ENCODE measurements at places on chromosomes 12 and 14.

- peak; percentile 67 for DNase-seq
These were observed 9.8 kb upstream of the RIMKLB start for GRCh38 chr12:8687846-8688601.

- no peak for DNase-seq
These were observed 86.5 kb upstream of the DIO3 start for GRCh38 chr14:101474563-101475455.

- no peak for DNase-seq
These were observed 257.1 kb downstream of the ADAMTS20 start for GRCh38 chr12:43294916-43295315.

DNA sequence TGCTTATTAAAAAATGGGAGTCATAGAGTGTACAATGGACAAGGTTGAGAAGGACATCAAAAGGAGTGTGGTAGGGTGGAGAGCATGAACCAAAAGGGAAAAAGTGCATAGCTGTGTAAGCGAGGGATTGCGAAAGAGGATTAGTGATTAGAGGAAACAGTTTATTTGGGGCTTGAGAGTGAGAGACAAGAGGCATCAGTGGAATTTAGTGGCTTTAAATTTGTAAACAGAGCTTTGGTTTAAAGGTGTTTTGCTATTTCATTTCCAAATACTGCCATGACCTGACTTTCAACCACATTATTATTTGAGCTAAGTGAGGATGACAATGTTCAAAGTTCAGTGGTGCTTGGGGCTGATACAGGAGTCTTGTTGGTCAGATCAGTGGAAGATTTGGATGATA is 53.4 kb downstream of the SLC16A7 start:
- DNase-seq: no peak

DNA sequence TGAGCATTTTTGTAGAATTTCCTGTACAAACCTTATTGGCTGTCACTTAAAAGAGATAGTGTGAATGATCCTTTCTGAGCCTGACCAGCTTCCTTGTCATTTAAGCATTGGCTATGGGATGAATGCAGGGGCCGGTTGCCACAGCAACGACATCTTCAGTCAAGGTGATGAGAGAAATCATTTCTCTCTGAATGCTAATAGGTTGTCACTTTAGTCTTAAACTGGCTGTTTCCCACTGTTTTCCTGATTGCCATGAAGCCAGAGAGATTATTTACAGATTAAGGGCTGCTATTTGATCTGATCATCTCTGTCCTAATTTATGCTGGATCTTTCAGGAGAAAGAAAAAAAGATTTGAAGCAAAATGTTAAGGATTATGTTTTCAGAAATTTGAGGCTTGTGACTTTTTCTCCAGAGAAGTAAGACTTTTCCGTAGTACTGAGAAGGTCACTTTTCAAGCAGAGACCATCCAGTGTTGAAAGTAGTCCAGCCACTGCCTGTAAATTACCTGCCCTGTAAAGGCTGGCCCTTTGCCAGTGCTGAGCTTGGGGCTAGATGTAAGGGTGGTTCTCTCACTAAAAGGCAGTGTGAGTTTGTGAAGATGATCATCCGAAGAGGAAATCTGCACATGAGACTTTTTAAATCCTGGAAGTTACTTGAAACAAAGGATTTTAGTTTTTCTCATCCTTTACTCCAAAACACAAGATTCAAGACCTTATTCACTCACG is 235.6 kb downstream of the DACT1 start:
- no peak for DNase-seq

- DNase-seq: peak; percentile 18
These were observed 100.1 kb downstream of the HEATR5A start for GRCh38 chr14:31320216-31320615.

DNA sequence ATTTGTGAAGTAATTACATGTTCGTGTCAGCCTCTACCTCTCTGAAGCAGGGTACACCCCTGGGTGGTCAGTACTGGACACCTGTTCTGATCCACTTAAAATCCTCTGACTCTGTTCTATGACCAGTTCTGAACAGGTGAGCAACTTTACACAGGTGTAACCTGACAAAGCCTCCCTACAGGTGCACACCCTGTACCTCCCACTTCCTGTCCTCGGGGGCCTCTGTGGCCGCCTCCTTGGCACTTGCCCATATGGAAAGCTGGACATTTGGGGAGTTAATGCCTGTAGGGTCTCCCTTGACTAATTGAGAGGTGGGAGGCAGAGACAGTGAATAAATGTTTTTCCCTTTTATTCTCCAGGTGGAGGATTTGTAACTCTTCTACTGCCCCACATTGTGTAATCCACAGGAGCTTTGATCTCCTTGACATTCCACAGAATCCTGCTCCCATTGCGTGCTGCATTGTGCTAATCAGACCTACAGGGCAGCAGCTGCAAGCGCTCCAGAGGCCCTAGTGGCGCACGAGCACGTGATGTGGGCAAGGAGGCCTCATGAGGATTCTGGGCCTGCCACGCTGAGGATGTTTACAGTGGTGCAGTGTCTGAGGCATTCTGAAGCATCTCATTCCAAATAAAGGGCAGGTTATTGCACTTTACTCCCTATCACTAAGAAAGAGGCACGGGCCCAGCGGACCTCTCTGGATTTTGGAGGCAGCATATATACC is 45.8 kb upstream of the BATF start:
- peak; percentile 44 for DNase-seq

- DNase-seq: no peak
These were observed 85.7 kb downstream of the BTG1 start for GRCh38 chr12:92059960-92060359.

GRCh38 chr12:98002887-98003493 is 512.4 kb upstream of the TMPO start:
- peak; percentile 9 for DNase-seq

DNA sequence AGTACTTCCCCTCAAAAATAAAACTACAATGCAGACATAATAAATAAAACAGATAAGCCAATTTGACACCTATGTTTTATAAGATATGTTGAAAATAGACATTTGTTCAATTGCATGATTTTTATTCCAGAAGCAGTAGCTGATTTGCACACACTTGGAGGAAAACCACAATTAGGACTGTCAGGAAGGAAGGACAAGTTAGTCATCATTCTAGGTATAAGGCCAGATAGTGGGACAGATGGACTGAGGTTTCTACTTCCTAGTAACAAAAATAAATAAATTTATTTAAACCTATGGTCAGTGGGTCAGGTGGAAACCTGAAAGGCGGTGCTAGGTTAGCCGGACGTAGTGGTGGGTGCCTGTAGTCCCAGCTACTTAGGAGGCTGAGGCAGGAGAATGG is 141.8 kb upstream of the RASSF8 start:
- no peak for DNase-seq

DNA sequence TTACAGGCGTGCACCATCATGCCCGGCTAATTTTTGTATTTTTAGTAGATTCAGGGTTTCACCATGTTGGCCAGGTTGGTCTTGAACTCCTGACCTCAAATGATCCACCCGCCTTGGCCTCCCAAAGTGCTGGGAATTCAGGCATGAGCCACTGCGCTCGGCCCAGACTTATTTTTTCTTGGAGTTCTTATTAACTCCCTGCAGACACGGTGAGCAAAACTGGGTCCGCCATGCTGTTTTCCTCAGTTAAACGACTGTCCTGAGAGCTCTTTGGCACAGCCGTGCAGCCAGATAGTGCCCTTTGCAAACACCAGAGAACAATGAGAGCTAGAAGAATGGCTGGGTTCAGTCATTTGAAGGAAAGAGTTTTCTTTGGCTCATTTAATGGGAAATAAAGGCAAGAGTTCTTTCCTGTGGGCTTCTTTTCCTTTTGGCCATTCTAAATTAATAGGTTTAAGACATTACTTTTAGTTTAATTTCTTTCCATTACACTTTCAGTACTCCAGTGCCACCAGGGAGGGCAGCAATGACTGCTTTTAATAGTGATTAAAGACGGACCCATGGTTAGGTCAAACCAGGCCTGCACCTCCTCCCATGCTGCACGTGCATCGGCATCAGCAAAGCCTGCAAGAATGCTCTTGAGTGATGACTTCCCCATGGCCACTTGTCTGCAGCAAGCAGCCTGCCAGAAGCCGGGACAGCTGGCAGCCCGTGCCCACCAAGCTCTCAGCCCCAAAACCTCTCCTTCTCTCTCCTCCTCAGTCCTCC is 60.7 kb downstream of the VCPKMT start:
- DNase-seq: no peak

DNA sequence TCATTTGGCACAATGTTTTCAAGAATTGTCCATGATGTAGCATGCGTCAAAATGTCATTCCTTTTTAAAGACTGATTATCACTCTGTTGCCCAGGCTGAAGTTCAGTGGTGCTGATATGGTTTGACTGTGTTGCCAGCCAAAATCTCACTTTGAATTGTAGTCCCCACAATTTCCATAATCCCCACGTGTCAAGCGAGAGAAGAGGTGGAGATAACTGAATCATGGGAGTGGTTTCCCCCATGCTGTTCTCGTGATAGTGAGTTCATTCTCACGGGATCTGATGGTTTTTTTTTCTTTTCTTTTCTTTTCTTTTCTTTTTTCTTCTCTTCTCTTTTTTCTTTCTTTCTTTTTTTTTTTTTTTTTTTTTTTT is 21.8 kb upstream of the LRRK2 start:
- DNase-seq: no peak

DNA sequence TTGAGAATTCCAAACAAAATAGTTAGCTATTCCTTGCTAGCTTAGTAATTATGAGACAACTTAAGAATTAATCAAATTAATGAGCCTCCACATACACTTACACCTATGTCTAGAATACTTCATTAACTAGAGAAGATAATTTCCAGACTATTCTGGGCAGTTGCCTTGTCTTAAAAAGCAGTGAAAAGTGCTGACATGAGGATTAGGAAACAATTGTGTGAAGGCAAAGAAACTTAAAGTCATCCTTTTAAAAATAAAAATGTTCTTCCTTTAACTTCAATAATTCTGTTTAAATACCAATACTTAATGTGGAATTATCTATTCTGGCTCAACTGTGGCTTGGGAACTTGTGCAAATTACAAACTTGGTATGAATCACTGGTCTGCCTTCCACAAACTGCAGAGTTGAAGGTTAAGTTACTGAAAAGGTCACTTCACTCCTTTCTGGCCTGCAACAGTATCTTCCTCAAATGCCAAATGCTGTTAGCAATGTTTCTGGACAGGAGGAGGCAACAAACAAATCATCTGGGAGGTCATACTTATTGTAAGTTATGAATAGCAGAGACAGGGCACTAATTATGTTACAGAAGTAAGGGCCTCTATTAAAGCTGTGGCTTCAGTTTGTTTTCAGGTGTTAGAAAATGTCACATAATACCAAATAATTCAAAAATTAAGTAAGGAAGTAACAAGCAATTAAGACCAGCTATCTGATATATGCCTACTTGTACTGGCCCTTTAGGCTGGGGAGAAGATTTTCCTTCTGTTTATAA is 19.2 kb downstream of the PPTC7 start:
- no peak for DNase-seq

- no peak for DNase-seq
These were observed 50.3 kb upstream of the SRSF5 start for GRCh38 chr14:69716478-69717187.

DNA sequence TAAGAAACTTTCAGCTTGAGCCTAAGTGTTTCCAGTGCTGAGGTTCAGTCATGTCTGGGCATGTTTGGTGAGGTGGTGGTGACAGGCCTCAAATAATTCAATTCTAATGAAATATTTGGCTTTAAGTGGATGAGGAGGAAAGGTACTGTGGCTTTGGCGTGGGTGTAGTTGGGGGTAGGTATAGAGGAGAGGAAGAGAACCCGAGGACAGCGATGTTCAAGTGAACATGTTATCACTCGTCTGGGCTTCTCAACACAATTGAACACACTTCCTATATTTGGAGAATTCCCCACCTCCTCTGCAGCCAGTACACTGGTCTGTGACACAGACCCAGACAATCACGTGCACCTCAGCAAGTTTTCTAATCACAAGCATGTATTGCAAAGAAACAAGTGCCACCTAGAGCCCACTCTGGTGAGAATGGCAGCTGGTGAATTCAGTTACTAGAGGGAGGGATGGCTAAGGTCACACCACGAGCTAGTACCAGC is 53.0 kb downstream of the IFNG-AS1 start:
- DNase-seq: no peak

- no peak for DNase-seq
These were observed 50.3 kb downstream of the VRK1 start for GRCh38 chr14:96847451-96847850.

All from globus pallidus (tissue), 1 donor.